Neural crest cell (in vitro differentiated cells): ENCODE measurements at places on chromosomes 7 and 10. TPM values are rescaled to one million over a fixed set of nuclear protein-coding genes. Genes with fewer than 3 reads are reported as not detected.

Gene MYOZ1
- 0.16 and 0.18 TPM in 2 replicates for total RNA-seq

Gene CDK13
- 50.2 and 53.8 TPM in 2 replicates for total RNA-seq

Gene ACBD7
- 11.8 and 12.0 TPM in 2 replicates for total RNA-seq

Gene STEAP4
- total RNA-seq: not detected in 2 replicates

GRCh38 chr7:151342102-151342646 lies 562 bp downstream of the NUB1 start:
- H3K27ac ChIP-seq: no peak overlapping the region
- peaks cover 11% of the 10 kb centered on the region for H3K27me3 ChIP-seq
- no peaks in the 10 kb centered on the region for H3K36me3 ChIP-seq
- peaks cover 4% of the 10 kb centered on the region for H3K4me1 ChIP-seq
- peak overlapping the region; percentile 86 for H3K4me3 ChIP-seq
- DNase-seq: no peak

DNA sequence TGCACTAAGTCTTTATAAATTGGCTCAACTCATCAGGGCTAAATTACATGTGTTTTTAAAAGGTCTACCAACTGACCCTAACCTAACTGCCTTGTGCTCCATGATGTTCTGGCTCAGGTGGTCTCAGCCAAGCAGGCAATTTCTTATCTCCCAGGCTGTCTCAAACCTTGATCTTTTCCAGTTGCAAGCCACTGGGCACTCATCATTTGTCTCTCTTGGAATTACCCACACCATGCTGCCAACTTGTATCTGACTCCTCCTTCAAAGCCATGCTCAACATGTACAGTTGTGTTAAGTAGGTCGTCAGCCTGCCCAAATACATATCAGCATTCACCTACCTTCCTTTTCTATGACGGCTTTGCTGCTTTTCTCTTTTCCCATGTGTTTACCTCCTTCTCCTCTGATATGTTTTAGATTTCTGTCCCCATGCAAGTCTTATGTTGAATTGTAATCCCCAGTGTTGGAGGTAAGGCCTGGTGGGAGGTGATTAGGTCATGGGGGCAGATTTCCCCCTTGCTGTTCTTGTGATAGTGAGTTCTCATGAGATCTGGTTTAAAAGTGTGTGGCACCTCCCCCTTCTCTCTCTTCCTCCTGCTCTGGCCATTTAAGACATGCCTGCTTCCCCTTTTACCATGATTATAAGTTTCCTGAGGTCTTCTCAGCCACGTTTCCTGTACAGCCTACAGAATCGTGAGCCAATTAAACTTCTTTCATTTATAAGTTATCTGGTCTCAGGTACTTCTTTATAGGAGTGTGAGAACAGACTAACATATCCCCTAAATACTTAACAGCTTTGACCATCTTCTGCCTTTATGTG lies 130.0 kb downstream of the ELAPOR2 start:
- no peaks in the 10 kb centered on the region for H3K4me1 ChIP-seq
- no peaks in the 10 kb centered on the region for H3K27me3 ChIP-seq
- no peak overlapping the region for H3K27ac ChIP-seq
- no peak for DNase-seq

DNA sequence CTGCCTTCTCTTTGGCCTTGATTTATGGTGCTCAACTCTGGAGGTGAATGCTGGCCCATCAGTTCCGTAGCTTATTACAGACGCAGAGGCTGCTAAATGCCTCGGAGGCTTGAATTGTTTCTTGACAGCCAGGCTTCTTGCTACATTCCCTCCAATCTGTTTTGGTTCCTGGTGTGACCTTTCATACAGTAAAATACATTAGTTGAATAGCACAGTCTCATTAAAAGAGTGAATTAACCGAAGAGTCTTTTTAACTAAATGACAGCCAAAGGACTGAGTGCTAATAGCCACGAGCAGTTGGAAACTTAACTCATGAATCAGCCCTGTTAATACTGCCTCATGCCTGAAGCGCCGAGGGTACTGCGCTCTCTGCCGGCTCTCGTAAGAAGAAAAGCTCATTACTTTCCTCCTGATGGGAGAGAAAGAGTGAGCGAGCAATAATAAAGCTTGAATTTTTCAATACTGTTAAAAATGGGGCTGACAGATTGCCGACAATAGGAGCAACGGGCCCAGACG lies 236.4 kb upstream of the GPR26 start:
- no peak overlapping the region for H3K4me3 ChIP-seq
- peaks cover 2% of the 10 kb centered on the region for H3K27me3 ChIP-seq
- no peaks in the 10 kb centered on the region for H3K36me3 ChIP-seq
- peaks cover 20% of the 10 kb centered on the region for H3K4me1 ChIP-seq
- DNase-seq: no peak

- peaks cover 5% of the 10 kb centered on the region for H3K4me1 ChIP-seq
- no peak overlapping the region for H3K27ac ChIP-seq
- peak; percentile 16 for DNase-seq
- peaks cover 14% of the 10 kb centered on the region for H3K36me3 ChIP-seq
- no peaks in the 10 kb centered on the region for H3K27me3 ChIP-seq
These were observed 41.1 kb upstream of the STMP1 start for GRCh38 chr7:135620980-135621850.
